ENCODE measurements at places on chromosomes 13 and 19.

DNA sequence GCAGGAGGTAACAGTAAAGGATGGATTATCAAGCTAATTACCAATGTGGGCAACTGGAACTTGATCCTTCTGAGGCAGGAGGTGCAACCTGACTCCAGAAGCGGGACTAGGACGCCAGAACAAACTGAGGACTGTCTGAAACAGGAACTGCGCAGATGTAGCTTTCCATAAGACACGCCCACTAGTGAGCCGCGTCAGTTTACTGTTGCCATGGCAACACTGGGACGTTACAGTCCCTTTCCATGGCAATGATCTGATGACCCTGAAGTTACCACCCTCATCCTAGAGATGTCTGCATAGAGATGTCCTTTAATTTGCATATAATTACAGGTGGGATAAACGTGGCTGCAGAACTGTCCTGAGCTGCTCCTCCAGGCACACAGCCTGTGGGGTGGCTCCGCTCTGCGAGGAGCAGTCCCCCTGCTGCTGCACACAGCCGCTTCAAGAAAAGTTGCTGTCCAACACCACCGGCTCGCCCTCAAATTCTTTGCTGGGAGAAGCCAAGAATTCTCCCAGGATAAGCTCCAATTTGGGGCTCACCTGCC is 816.6 kb downstream of the UQCRFS1 start:
- DNase-seq, result no peak

GRCh38 chr13:32515246-32515645 is 23.3 kb downstream of the N4BP2L2 start:
- DNase-seq, result no peak

DNA sequence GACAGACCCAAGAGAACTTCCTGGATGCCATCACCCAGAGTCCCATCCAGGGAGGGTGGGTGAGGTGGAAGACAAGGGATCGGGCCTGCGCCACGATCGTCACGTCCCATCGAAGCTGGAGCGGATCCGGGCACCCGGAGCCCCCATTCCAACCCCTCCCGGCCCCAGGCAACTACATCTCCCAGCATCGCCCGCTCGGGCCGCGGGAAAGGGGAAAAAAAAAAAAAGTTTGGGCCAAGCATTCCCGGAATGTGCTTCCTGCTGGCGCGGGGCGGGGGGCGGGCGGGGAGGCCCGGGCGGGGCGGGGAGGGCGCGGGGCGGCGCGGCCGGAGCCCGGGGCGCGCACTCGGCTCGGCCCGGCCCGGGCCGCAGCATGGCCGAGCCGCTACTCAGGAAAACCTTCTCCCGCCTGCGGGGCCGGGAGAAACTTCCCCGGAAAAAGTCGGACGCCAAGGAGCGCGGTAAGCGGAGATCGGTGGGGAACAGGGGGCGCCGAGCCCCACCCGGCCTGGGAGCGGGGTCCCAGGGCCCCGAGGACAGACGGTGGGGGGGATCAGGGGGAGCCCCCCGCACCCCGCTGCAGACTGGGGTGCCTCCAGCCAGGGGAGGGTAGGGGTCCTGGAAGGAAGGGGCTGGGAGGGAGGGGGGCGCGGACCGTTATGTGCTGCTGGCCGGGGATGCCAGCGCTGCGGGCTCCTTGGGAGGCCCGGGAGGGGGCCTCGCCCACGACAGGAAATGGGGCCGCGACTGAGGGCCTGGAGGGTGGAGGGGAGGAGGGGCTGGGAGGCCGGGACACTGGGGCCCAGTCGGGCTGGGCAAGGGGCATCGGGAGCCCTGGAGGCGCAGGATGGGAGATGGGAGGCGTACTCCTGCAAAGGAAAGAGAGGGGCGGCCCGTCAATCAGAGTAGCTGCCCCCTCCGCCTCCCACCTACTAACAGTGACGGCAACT is at the start of gene SYDE1:
SYDE1 (plus strand) TSS at position 341 of the 950 bp plus-strand sequence; CDS start at position 374, 33 bp downstream.
- peak; percentile 83 for DNase-seq

GRCh38 chr13:111980146-111980929 is 86.6 kb upstream of the SOX1 start:
- no peak for DNase-seq

GRCh38 chr13:113777311-113778260 is 18.6 kb downstream of the TMEM255B start:
- DNase-seq, result no peak

GRCh38 chr13:45548281-45548680 is 67.3 kb downstream of the ERICH6B start:
- DNase-seq, result no peak

- DNase-seq, result no peak
These were observed 793.7 kb downstream of the SLITRK5 start for GRCh38 chr13:88464851-88465250.

- DNase-seq, result no peak
These were observed 320.3 kb upstream of the EDNRB start for GRCh38 chr13:78238911-78239310.

DNA sequence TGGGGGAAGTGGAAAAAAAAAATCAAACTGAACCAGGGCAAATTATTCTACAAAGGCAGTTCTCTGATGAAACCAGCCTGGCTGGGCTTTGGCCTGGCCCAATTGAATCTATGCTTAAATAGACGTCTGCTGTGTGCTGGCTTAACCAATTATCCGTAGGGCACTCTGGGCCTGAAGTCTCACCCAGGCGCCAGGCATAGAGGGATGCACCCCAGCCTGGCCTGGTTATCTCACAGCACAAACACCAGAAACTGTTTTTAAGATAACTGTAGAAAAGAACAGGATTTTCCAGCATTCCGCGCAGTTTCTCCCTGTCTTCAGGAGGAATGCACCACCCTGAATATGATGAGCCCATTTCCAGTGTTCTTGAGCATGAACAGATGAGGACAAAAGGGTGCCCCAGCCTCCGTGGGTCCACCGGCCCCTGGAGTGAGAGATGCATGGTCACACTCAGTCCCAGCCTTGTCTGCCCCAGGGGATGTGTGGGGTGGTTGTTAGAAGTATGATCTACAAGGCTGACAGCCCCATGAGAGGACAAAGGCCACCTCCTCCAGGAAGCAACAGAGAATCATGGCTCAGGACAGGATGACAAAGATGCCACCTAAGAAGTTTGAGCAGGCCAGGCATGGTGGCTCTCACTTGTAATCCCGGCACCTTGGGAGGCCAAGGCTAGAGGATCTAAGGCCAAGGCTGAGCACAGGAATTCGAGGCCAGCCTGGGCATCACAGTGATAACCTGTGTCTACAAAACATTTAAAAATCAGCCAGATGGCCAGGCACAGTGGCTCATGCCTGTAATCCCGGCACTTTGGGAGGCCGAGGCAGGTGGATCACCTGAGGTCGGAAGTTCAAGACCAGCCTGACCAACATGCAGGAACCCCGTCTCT is 50.2 kb downstream of the PEPD start:
- no peak for DNase-seq

DNA sequence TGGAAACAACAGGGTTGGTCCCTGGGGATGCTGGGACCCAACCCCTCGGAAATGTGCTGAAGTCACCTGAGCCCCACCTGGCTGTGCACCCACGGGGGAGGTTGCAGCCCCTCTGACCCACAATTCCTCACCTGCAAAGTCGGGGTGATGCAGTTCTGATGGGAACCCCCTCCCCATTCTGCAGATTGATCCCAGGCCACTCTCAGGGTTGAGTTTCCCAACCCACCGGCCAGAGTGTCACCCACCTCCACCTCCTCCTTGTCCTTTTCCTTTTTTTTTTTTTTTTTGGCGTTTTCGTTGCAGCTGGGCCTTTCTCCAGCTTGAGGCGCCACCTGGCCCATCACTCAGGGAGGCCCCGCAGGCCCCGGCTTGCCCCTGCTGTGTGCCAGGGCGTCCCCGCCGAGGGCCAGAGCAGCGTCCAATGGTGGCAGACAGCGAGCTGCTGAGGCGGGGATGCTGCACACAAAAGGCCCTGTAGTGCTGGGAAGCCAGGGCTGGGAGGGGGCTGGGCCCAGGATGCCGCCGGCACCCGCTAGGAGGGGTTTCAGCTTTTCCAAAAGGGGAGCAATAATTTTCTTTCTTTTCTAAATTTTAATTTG is 4.6 kb downstream of the PIK3R2 start:
- no peak for DNase-seq

- DNase-seq, result peak; percentile 21
These were observed 110.2 kb upstream of the SPATA13 start for GRCh38 chr13:24050292-24050711.

DNA sequence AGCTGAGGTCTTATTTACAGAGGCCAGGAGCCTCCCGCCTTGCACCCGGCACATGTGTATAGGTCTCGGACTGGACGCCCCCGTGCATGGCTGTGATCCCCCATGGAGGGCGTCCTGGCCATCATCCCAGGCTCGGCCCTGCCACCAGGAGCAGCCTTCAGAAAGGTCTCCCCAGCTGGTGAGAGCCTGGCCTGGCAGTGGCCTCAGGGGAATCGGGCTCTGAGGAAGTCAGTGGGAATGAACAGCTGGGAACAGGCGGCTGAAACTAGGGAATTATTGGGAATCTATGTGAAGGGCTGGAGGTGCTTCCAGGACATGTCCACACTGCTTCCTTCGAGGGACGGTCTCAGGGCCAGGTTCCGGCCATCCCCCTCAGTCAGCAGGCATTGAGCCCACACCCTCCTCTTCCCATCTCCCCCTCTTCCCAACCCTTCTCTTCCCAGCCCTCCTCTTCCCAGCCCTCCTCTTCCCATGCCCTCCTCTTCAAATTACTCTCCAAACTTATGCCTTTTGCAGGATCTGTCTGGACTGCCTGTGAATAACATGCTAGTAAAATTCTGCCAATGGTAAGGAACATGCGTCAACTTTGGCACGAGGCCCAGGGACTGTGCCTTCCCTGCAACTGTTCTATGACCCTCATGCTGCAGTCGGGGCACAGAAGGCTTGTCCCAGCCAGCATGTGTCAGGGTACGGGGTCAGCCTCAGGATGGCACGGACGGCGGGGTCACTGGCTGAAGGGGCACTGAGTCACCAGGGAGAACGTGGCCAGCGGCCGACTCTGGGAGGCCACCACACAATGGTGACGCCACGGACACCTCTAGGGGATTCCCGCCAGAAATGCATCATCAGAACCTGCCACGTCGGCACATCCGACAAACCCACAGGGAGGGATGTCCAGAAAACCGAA is 24.2 kb upstream of the C13orf46 start:
- DNase-seq, result no peak

DNA sequence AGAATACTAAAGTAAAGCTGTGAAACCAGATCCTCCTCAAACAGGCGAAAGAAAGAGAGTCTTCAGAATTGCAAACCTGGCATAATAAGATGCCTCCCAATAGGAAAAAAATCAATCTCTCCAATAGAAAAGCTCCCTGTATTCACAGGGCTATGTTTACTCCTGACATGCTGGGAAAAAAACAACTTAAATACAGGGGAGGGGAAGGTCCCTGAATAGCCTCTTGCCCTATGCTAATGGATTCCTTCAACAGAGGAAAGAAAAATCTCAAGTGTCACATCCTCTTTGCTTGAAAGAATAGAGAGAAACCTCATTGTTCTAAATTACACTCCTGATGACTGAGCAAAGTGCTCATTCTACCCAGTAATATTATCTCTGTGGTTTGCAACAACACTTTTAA is 1271.1 kb upstream of the PRR20A start:
- no peak for DNase-seq

- DNase-seq, result no peak
These were observed 33.9 kb upstream of the MIR17HG start for GRCh38 chr13:91313581-91313980.

GRCh38 chr19:35357867-35358573 is at the start of gene FFAR3:
Gene FFAR3 (plus strand): TSS chr19:35358460. CDS start chr19:35358891, 431 bp downstream.
- no peak for DNase-seq

DNA sequence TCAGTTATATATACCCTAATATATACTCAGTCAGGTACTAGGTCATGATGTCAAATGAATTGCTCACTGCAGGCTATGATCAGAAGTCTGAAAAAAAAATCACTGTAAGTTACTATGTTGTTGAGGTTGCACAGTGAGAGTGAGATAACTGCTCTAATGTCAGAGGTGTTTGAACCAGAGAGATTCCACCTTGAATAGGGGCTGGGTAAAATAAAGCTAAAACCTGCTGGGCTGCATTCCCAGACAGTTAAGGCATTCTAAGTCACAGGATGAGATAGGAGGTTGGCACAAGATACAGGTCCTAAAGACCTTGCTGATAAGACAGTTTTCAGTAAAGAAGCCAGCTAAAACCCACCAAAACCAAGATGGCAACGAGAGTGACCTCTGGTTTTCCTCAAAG is 10.2 kb downstream of the EPSTI1 start:
- no peak for DNase-seq

DNA sequence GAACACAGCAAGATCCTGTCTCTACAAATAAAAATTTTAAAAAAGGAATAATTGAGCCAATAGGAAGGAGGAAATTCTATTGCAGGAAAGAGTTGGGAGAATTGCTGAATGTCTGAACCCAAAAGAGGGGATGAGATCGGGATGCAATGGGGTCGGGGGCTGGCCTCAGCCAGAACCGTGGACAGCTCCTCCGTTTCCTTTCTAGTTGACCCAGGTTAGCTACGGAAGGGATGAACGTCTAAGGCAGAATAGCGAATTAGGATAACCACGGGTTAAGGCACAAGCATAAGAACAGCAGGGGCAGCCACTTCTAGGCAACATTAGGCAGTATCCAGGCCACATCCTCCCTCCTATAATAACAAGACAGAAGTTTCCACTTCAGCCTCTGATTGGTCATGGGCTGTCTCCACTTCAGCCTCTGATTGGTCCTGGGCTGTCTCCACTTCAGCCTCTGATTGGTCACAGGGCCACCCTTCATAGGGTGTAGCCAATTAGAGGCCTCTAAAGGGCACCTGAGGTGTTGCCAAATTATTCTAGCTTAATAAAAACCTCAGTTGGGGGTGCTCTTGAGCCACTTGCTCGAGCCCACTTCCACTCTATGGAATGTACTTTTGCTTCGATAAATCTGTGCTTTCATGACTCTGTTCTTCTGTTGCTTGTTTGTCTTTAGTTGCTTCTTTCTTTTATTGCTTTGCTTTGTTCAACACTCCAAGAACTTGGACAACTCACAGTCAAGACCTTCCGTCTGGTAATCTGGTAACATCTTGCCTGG is 24.9 kb upstream of the TPM4 start:
- no peak for DNase-seq

- no peak for DNase-seq
These were observed 12.7 kb upstream of the ZNF443 start for GRCh38 chr19:12453495-12453894.

DNA sequence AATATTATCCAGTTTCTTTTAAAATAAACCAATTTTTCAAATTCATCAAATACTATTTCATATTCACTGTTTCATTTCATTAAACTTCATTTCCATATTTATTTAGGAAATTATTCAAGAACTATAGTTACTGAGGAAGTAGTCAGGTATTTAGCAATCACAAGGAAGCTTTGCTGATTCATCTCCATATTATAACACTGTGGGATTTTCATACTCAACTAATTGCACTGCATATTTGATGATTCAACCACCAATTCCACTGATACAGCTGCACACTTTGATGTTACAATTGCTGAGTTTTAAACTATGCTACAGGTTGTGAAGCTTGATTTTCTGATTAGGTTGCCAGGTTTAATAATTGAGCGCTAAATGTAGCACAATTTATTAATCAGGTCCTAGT is 556.8 kb upstream of the SLITRK1 start:
- DNase-seq, result no peak

DNA sequence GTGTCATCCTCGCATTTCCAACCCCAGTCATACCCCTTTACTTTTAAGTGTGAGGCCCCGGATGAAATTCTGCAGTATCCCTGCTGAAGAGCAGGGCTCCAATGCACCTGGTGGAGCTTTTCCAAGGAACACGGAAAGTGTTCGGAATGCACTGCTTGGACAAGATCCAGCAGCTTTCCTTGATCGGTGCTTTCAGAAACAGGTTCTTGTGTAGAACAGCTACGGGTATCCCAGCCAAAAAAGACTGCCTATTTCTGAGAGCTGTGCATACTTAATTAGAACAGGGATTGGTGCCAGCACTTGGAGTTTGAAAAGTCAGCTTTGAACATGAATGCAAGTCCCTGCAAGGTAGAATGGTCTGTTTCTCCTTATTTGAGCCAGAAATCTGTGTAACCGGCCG is 87.2 kb upstream of the C1QTNF9B start:
- DNase-seq, result no peak
